ENCODE measurements at places on chromosomes 3 and 15.

DNA sequence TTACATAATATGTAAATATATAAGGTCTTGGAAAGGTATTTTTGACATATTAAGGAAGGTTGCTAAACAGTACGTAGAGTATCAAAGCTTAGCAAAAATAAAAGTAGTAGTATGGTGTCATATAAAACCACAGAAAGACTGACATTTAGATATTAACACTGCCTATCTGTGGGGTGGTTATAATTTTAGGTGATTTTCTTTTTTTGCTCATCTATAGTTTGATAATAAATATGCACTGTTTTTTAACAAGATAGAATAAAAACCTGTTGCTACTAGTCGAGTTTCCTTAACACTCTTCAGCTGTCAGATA lies 40.7 kb downstream of the ETV5 start:
- no peak for DNase-seq

GRCh38 chr3:133761605-133762484 lies 15.7 kb downstream of the TF start:
- no peak for DNase-seq

DNA sequence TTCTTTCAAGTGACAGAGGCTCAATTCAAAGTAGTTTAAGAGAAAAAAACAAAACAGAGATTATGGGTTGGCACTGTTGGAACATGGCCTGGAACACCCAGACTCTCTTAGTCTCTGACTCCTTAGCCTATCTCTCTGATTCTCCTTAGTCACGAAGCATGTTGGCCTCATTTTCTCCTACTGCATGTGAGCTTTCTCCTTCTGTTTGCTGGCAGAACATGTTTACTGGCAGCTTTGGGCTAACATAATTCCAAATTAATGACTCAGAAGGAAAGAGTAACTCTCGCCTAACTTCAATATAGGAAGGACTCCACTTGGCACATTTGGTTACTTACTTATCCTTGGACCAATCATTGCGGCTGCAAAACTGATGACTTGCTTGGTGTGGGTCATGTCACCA lies 21.7 kb upstream of the CCDC39 start:
- DNase-seq: no peak

- no peak for DNase-seq
Measured at GRCh38 chr15:80887148-80887547, 102.5 kb downstream of the MESD start.

DNA sequence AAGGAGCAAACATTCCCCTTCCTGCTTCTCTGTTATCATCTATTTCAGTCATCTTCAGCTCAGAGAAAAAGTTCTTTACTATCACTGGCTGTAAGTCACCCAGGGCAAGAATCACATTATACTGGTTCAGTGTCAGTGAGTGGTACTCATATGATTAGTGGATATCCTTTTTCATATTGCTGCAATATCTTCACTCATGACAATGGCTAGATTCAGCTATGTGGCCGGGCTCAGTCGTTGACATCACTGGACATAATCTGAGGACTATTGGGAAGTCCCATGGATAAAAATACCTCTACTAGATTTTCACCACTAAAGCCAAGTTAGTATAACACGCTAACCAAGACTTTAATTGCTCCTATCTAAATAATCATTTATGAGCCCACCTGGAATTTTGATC lies 91.3 kb upstream of the UBE2E2 start:
- no peak for DNase-seq

DNA sequence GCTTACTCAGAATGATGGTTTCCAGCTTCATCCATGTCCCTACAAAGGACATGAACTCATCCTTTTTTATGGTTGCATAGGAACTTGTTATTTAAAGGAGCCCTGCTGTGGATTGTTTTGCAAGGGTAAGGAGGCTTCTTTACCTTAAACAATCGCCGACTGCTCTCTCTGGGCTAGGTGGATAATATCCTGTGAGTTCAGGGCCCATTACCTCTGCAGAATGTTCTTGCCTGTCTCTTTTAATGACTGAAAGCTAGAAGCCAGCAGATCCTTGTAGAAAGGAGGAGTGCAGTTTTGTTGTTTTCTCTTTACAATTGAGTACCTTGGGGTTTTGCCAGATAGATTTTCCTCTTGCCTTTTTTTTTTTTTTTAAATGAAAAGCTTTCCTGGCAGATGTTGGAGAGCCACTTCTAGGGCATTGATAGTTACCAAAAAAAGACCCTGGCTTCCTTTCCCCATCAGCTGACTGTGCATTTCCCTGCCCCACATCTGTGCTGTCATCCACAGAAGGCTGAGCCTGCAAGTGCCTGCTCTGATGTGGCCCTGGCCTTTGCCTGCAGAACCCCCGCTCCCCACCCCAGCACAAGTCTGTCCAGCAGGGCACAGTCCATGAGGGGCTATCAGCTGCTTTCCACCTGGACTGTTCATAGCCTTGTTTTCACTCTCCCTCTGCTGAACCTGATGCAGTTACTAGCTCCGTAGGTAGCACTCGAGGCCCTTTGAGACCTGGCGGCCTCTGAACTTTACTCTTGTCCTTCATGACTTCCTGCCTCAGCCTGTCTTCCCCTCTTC lies 113.1 kb downstream of the CHCHD6 start:
- DNase-seq: no peak

GRCh38 chr15:76349301-76350070 lies 12.9 kb downstream of the ISL2 start:
- DNase-seq: no peak

DNA sequence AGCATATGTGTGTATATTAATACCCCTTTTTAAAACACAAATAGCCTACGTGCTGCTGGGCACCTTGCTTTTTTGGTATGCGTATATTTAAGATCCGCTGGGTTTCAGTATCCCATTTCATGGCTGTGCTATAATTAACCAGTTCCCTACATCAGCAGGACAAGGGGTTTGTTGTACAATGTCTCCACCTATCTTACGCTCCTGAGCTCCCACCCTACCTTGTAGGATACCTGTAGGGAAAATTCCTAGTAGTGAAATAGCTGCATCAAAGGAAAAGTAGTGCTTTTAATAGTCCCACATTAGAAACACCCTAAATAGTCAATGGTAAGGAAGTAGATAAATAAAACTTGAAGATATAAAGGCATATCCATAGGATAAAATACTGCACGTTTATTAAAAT lies 1.4 kb downstream of the MAP6D1 start:
- DNase-seq: no peak

- DNase-seq: no peak
Measured at GRCh38 chr3:70064194-70064779, 64.8 kb downstream of the SAMMSON start.

- DNase-seq: peak; percentile 69
Measured at GRCh38 chr3:72738752-72739530, 109.3 kb downstream of the SHQ1 start.

- DNase-seq: no peak
Measured at GRCh38 chr15:90974216-90974615, 19.5 kb downstream of the RCCD1 start.

DNA sequence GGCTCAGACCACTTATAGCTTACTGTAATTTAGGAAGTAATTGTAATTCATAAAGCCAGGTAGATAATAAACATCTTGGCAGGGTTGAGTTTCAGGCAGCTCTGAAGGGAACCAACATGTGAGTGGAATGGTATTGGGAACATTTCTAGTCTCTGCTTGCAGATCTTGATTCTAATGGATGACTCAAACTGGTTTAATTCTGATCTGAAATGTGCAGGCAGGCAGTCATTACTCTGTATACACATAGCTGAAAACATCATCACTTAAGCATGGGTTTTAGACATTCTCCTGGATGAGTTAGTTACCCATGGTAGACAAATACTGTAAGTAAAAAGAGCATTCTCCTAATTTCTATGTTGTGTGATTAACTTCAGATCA lies 317.0 kb upstream of the TPRG1 start:
- no peak for DNase-seq

DNA sequence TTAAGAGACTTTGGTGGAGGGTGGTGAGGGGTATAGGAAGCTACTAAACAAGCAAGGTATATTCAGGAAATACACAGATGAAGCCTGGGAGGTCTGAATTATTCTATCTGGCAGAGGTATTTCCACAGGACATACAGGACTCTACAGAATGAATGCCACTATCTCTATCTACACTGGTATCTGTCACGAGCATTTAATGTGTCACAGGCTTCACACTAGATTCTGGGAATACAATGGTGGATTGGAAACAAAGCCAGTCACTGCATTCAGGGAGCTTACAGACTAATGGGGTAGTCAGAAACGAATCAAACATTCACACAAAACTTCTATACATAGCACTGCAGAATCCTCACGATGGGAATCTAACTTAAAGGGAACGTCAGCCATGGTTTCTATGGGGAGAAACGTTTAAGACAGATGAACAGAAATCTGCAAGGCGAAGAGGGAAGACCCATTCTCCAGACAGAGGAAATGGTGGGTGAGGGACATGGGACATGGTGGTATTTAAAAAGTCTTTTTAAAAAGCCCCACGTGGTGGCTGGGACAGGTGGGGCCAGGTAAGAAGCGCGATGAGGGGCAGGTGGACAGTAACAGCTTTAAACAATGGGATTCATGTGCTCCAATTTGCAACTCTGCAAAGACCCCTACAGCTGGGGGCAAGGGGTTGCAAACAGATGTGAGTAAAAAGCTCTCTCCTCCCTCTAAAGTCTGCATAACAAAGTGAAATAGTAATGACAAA lies 16.5 kb downstream of the LRIG1 start:
- no peak for DNase-seq

GRCh38 chr3:173624086-173624485 lies 226.5 kb downstream of the NLGN1 start:
- no peak for DNase-seq

DNA sequence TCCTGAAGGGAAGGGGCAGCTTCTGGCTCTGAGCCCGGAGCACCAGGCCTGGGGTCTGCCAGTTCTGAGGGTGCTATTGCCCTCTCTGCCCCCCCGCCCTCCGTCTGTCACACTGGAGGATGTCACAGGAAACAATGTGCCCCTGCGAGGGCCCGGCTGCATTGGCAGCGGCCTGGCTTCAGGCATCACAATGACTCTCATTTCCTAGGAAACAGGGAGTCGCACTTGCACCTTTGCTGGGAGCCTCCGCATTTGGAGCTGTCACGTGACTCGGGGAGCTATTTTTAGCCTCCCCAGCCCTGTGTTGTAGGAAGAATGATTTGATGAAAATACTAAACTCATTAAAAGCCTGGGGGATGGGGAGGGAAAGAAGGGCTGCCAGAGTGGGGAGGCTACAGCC lies 518.9 kb downstream of the SHQ1 start:
- no peak for DNase-seq

GRCh38 chr3:87270908-87271700 lies 5.3 kb downstream of the POU1F1 start:
- no peak for DNase-seq

- DNase-seq: no peak
Measured at GRCh38 chr3:43217633-43218032, 68.7 kb upstream of the SNRK start.

DNA sequence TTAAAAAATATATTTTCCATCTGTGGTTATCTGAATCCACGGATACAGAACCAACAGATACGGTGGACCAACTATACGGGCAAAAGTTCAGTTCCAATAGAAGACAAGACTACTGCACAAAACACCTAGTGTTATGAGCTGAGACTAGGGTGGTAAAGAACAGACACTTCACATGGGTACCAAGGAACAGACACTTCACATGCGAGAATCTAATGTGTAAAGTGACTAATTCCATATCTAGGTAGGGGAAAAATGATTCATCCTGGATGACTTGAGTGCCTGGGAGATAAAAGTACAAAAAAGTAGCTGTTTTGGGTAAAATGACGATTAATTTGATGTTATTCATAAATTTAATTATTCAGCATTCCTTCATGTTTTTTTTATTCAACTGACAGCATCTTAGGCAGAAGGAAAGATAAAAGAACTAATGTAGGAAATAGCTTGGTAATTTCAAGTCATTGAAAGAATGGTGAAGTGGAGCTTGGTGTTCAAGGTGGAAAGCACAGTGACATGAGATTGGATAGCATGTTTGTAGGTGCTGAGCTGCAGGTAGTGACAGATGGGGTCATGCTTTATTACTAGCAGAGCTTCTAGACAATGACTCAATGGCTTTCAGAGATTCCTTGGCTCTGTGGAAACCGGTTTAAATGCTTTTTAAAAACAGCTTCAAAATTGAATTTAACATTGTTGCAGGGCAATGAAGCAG lies 5.2 kb downstream of the CD200 start:
- no peak for DNase-seq

DNA sequence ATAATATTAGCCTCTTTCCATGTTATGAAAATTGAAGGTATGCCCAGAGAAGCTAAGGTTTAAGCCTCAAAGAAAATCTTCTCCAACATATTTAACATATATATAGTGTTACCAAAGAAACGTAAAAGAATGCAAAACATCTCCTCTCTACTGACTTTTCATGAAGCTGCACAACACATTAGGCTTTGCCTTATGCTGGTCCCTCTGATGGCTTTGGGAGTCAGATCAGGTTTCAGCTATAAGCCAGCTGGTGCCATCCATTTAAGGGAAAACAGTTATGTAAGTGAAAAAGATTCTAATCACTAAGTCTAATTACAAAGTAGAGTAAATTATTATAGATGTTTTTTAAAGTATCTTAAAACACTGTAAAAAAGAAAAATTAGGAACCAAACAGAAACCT lies 410.5 kb downstream of the LSAMP start:
- no peak for DNase-seq

DNA sequence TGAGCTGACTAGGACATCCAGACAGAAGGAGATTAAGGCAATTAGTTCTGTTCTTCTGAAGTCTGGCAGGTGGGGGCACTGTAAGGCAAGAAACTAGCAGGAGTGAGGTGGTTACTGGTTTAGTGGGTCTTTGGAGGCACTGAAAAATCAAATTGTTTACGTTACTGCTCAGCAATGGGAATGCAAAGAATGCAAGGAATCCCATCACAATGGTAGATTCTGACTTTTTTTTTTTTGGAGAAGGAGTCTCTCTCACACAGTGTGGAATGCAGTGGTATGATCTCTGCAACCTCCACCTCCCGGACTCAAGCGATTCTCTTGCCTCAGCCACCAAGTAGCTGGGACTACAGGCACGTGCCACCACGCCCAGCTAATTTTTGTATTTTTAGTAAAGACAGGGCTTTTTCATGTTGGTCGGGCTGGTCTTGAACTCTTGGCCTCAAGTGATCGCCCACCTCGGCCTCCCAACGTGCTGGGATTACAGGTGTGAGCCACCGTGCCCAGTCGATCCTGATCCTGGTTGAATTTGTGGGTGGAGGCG lies 16.4 kb downstream of the FAM107A start:
- no peak for DNase-seq

- no peak for DNase-seq
Measured at GRCh38 chr15:101568309-101568708, 78.8 kb upstream of the PCSK6 start.

- DNase-seq: no peak
Measured at GRCh38 chr3:110027446-110028080, 690.2 kb upstream of the DPPA4 start.

- DNase-seq: no peak
Measured at GRCh38 chr3:103059432-103059831, 624.6 kb downstream of the ZPLD1 start.

GRCh38 chr3:53169832-53170324 lies 8.9 kb downstream of the PRKCD start:
- DNase-seq: no peak
